Heart left ventricle (tissue), 16 donors: ENCODE measurements at places on chromosomes 12 and 14. TPM values are rescaled to one million over a fixed set of nuclear protein-coding genes. Genes with fewer than 3 reads are reported as not detected.
A peak's percentile ranks its signal among the peaks of the same experiment; 100 is the strongest.

DNA sequence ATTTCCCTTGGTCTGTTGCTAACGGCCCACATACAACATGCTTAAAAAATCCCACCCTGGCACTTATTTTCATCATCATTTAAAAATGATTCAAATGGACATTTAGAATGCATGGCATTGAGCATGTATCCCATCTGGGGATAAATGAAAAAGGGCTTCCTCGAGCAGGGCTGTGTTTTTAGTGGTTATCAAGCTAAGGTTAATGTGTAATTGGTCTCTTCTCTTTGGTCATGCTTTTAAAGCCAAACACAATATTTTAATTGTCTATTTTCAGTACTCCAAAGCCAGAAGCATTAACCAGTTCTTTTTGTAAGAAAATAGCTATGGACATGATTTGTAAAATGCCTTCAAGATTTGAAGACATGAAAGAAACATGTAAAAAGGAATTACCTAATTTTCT is 1.9 kb upstream of the TRHDE start:
- DNase-seq = no peak

DNA sequence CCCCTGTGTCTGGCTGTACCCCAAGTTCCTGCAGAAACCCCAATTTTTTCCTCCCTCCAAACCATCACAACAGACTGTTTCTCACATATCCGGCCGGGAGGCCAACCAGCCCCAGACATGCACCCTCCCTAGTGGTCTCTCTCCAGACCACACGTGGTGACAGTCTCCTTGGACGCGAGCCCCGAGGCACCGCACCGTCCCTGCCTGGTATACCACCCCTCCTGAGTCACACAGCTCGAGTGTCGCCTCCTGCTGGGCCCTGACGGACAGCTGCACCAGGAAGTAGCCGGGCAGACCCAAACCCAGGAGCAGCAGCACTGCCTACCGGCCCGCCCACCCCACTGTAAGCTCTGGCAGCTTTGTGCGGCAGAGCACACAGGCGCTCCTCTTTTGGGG is 97.4 kb downstream of the RFLNA start:
- DNase-seq = peak; percentile 64

DNA sequence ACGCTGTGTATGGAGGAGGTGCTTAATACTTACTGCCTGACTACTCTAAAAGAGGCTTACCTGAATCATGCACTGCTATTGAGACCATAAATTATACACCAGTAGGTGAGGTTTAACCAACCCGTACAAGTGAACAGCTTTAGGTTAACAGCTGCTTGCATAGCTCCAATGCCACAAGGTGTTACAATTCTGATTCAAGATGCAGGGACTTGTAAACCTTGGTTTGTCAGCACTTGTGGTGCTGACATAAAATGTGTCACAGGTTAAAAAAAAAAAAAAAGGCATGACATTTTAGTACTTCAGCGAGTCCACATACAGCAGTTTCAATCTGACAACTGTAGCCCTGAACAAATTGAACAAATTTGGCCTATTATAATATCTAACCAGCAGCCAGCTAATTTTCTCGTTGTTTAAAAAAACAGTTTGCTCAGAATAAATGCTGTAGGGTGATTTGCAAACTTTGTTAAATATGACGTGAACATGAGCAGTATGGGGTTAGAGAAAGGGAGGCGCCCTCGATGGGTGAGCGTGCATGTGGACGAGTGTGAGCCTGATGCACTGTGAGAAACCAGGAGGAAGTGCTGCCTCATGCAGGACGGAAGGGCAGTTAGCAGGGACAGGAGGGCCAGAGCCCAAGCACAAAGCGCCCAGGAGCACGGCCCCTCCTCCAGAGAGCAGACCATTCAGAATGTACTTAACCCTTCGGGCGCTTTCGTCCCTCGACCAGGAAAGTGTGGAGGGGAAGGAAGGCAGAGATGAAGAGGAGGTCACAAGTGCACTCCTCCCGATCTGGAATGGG is 44.7 kb downstream of the TCHP start:
- DNase-seq = peak; percentile 35

GRCh38 chr12:88870000-88870737 is 289.9 kb upstream of the KITLG start:
- no peak for DNase-seq

DNA sequence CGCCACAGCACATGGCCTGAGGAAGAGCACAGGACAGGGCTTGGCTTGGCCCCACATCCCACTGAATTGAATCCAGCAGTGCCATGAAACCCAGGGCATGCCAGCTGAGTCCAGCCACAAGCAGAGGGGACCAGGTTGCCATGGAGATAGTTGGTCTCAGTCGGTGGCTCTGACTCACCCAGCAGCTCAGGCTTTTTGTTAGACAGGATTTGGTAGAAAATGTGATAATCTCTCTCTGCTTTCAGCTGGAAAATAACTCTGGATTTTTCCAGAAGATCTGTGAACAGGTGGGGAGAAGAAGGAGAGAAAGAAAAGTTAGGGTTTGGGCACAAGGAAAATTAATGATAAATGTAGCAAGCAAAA is 4.8 kb downstream of the MYH7 start:
- no peak for DNase-seq

DNA sequence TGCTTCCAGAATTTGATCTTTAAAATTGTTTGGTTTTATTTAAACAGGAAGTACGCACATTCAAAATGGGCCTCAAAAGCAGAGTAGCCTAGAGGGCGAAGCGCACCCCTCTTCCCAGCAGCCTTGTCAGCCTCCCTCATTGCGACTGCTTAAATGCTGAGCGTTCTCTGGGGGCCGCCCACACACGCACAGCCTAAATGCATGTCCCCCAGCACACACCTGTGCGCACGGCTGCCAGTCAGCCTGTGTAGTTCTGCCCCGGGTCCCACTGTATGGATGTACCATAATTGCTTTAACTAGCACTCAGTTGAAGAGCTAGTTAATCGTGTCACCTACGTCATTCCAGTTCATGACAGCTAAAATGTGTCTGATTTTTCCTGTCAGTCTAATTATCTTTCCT is 79.3 kb downstream of the TESC start:
- no peak for DNase-seq

DNA sequence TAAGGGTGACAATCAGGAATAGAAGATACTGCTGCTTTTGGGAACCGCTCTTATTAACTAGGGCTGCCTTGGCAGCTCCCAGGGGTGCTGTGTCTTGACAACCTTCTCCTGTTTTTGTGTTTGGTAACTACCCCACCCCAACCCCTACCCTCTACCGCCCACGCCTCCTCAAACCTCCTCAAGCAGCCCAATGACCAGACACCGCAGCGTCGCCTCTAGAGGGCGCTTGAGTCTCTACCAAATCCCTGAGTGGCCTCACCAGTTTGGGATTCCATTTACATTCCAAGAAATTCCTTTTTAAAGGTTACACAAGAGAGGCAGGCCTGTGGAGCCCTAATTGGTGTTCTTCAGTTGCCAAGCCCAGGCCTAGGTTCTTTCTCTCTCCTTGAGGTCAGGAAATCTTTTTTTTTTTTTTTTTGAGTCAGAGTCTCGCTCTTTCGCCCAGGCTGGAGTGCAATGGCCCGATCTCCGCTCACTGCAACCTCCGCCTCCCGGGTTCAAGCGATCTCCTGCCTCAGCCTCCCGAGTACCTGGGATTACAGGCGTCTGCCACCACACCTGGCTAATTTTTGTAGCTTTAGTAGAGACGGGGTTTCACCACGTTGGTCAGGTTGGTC is 72.4 kb upstream of the USP44 start:
- peak; percentile 66 for DNase-seq

DNA sequence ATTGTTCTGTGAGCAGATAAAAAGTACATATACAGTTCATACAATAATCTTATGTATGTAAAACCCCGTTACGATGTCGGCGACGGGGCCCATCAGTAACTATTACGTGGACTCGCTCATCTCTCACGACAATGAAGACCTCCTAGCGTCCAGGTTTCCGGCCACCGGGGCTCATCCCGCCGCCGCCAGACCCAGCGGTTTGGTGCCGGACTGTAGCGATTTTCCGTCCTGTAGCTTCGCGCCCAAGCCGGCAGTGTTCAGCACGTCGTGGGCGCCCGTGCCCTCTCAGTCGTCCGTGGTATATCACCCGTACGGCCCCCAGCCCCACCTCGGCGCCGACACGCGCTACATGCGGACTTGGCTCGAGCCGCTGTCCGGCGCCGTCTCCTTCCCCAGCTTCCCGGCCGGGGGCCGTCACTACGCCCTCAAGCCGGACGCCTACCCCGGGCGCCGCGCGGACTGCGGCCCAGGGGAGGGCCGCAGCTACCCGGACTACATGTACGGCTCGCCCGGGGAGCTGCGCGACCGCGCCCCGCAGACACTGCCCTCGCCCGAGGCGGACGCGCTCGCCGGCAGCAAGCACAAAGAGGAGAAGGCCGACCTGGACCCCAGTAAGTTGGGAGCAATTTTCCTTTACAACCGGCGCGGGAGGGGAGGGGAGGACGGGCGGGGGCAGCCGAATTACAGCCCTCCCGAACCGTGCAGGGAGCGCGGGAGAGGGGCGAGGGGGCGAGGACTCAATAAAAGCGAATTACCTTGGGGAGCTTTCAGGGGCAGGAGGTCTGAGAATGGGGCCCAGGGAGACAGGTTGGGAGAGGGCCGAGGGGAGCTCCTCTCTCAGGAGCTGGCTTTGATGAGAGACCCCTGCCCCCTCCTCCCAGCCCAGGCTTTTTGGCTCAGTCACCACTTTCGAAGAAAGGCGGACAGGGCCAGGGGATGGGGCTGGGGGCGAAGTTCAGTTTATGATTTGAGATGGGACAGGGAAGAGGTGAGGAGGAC is at the start of gene HOXC9:
HOXC9 (plus strand) TSS at position 46 of the 999 bp plus-strand sequence; CDS start at position 74, 28 bp downstream.
- no peak for DNase-seq

DNA sequence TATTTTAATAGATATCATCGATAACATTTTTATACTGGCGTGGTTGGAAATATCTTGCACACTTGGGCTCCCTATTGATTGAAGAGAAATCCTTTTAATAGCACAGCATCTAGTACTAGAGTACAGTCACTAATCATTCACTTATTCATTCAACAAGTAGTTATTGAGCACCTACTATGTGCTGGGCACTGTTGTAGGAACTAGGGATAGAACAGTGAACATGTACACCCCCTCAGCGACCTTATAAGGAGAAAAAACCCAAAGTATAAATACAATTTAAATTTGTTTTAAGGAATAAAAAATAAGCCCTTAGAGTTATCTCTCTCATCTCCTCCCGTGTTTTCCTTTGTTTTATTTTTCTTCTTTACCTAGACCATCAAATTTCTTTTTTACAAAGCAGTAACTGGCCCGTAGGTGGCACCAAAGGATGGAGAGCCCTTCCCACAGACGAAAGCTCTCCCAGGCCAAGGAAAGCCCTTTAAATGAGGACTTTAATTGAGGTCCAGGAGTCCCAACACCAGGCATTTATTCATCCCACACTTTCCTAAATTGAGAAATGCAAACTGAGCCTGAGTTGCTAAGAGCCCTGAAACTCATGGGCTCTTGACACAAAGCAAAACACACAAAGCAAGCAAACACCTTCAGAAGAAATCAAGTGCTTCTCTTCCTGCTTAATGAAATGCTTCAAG is 29.0 kb downstream of the PEBP1 start:
- no peak for DNase-seq

DNA sequence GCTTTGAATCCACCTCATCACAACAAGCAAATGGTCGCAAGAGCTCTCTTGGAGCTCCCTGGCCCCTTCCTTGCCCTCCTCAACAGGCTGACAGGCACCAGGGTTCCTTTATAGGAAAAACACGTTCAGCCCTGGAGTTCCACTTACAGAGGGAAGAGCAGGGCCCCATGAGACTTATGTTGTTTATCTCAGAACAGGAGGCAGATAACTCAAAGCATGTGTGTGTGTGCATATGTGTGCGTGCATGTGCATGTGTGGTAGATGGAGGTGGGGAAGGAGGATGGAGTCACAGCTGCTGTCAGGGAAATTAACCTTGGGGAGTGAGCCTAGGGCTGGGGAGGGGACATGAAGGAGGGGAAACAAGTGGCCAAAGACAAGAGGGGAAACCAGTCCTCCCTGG is 138.1 kb downstream of the DPF3 start:
- DNase-seq = no peak

GRCh38 chr12:107917912-107918800 is 143.7 kb downstream of the ASCL4 start:
- no peak for DNase-seq

DNA sequence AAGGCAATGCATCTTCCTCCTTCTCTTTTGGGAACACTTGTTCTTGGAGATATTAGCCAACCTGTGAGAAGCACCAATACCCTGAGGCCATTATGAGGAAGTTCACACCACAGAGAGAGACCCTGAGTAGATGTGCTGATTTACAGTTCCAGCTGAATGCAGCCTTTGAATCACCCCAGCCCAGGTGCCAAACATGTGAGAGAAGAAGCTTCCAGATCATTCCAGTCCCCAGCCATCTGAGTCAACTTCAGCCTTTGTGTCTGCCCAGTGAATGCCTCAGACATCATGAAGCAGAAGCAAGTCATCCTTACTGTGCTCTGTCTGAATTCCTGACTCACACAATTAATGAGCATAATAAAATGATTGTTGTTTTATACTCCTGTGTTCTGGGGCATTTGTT is 25.1 kb downstream of the C12orf42 start:
- DNase-seq = no peak

DNA sequence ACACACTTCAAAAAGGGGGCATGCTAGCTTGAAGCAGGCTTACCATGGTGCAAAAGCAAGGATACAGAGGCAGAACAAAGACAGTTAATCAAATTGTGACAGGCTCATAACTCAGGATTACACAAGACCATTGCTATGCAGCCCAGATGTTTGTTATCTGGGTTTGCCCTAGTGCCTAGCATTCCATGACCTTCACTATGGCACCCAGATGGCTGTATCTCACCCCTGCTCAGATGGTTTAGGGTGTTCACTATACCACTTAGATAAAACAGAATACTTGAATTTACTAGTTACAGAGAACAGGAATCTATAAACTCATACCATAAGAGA is 56.2 kb downstream of the SDR9C7 start:
- DNase-seq = no peak

- no peak for DNase-seq
Measured at GRCh38 chr12:6967651-6968100, 2.8 kb downstream of the PHB2 start.

DNA sequence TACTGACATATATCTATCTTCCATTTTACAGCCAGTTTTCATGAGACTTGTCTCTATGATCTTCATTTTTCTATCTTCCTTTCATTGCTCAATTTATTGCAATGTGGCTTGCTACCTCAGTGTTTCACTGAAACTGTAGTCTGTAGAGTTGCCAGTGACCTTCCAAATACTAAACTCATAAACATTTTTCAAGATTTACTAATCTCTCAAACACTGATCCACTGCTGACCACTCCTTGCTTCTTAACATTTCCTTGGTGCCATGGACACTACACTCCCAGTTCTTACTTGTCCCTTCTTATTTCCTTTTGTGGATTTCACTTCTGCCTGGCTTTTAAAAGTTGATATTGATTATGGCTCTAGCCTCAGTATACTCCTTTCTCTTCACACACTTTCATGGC is 95.4 kb upstream of the SLCO1C1 start:
- DNase-seq = no peak

The TMTC2 gene
- 2.8 TPM for total RNA-seq

The KRT86 gene
- total RNA-seq = not detected

The SMIM10L1 gene
- total RNA-seq = 16.9 TPM

The IFNG-AS1 gene
- total RNA-seq = 0.69 TPM

The GLIPR1L1 gene
- total RNA-seq = not detected

The PAX9 gene
- total RNA-seq = not detected

The ACSS3 gene
- 27.5 TPM for total RNA-seq

The RNASE1 gene
- total RNA-seq = 346 TPM
